ENCODE measurements at places on chromosomes 6 and 20. TPM values are rescaled to one million over a fixed set of nuclear protein-coding genes. Genes with fewer than 3 reads are reported as not detected.

RIN2 gene
- total RNA-seq: 77.4 TPM

TFAP2C gene
- 34.0 TPM for total RNA-seq

GRCh38 chr6:56040223-56040622 is 164.8 kb upstream of the BMP5 start:
- DNase-seq: no peak

DNA sequence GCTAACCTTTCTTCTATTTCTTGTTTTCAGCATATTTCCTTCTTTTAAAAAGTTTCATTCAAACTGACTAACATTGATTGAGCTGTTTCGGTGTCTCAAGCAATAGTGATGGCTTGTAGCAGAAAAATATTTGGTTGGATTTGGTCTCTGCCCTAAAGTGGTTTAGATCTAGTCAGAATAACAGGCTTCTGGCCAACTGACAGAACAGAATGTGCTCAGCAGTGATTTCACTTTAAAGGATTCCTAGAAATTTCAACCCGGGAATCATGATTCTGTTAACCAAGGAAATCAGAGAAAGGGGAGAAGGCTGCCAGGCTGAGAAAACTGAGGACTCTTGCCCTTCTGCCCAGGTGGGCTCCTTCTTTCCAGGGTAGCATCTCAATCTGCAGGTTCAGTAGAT is 16.6 kb upstream of the GSTA1 start:
- DNase-seq: no peak

GRCh38 chr6:115854866-115855665 is 205.6 kb downstream of the FRK start:
- DNase-seq: no peak

GRCh38 chr6:11522812-11523605 is 14.5 kb upstream of the TMEM170B start:
- no peak for DNase-seq

DNA sequence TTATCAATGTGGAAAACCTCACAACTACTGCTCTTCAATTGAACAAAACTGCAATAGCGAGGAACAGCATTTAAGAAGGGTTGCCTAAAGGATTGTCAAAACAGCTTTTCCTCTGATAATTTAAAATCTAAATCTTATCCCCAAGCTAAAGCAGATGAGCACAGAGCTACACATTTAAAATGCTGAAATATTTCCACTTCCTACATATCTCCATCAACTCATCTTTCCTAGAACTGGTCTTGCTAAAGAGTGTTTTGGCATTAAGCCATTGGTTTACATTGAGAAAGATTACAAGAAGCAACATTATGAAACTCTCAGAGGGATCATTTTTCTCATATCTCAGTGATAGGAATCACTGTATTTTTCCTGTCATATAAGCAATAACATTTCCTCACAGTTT is 3.6 kb downstream of the OR10C1 start:
- no peak for DNase-seq
